Amygdala (tissue), 56 donors: ENCODE measurements at places on chromosomes 5 and 9.

GRCh38 chr5:74237571-74238145 lies 402.9 kb downstream of the ENC1 start:
- DNase-seq: no peak

DNA sequence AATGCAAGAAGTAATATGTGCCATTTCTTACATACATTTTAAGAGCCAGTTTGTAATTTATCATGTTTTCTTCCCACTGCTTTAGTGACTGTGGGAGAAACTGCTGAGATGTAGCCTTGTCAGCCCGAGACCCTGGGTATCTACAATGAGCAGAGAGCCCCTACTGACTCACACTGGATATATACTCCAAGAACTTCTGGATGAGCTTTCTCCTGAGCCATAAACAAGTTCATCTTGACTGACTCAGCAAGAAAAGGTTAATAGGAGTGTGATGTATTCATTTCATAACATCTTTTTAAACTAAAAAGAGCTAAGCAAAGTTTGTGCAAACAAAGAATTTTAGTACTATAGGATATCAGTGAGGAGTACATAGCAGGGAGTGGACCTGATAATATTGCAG lies 182.5 kb downstream of the EDIL3 start:
- no peak for DNase-seq

- DNase-seq: no peak
These were observed 157.6 kb upstream of the RAI14 start for GRCh38 chr5:34498572-34498971.

DNA sequence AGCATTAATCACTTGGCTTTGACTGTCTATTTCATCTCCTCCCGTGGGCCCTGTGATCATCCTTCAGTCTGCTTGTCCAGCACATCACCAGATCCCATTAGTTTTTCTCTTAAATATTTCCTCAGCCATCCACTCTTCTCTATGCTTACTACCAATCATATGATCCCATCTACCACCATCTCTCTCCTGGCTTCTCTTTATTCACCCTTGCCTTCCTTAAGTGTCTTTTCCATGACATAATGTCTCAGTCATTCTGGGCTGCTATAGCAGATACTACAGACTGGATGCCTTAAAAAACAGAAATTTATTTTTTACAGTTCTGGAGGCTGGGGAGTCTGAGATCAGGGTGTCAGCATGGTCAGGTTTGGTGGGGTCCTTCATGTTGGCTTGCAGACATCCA lies 208.4 kb upstream of the PPP1R2B start:
- DNase-seq: no peak

DNA sequence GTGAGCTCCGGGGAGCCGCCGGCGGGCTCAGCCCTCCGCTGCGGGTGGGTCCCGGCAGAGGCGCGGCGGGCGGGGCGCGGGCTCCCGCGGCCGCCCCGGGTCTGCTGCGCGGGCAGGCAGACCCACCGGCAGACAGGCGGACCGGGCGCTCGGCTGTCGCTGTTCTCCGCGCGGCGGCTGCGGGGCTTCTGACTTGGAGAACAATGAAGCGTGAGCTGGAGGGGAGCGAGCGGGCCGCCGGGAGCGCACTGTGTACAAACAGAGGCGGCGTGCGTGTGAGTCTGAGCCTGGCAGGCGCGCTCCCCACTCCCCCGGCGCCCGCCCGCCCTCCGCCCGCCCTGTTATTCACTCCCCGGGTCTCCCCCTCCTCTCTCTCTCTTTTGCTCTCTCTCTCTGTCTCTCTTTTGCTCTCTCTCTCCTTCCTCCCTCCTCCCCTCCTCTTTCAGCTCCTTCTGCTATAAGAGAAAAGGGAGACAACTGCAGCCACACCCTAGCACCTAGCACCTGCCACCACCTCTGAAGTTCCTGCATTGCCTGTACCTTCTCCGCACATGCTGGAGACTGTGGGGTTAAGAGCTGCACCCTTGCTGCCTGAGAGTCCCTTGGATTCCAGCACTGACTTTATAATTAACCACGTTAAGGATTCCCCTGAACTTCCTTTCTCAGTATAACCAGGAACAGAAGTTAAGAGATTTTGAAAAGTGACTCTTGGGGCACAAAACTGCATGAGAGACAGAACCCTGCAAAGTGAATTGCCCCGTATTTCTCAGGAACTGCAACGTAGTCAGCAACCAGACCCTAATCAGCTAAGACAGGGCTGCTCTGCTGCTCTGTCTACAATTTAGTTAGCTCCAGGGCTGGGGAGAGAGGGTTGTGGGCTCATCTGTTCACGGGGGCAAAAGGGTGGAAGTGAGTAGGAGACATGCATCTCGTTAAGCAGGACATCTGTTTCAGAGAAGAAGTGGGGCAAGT lies at the start of gene EDIL3:
Gene EDIL3, minus strand, starts transcription at position 277 of the 972 bp plus-strand sequence. CDS start 506 bp downstream, outside the sequence.
- peak; percentile 69 for DNase-seq

GRCh38 chr5:179731791-179732411 lies 721 bp upstream of the MAML1 start:
- no peak for DNase-seq

- no peak for DNase-seq
These were observed 80.3 kb downstream of the FAM81B start for GRCh38 chr5:95471487-95471886.

DNA sequence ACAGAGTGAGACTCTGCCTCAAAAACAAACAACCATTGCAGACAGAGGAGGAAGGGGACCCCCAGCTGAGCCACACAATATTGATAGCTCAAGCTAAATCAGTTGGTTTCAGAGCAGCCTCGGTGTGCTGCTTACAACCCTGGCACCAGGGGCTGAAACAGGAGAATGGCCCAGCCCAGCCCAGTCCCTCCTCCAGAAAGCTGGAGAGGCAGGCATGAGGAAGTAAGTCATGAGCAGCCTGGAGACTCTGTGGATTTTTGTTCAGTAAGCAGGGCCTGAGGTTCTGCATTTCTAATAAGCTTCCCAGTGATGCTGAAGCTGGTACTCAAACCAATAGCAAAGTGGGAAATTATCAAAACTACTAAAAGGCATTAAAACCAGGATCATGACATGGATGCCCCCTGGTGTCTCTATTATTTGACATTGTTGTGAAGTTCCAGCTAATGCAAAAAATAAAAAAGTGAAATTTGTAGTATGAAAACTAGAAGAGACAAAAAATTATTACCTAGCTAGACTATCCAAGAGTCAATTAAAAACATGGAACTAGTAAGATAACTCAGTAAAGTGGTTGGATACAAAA lies 14.2 kb downstream of the PRRT1B start:
- DNase-seq: no peak

DNA sequence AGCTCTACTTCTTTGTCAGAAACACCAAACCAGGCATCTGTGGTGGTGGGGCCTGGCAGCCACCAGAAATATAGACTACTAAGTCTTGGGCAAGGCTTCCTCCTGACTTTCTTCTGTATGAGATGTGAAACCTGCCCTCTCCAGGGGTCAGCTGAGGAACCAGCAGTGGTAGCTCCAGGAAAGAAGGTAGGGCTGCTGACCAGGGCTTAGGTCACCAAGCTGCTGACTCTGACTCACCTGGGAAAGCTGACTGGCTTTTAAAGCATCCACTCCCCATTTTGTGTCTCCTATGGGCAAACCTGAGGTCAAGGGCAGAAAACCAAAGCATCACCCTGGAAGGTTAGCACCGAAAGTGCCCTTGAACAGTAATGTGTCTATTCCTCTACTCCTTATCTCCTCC lies 10.4 kb upstream of the SH3TC2 start:
- no peak for DNase-seq

GRCh38 chr9:87683751-87684626 lies 41.9 kb upstream of the CTSL start:
- DNase-seq: no peak

- no peak for DNase-seq
These were observed 586.3 kb upstream of the FAM174A start for GRCh38 chr5:99948850-99949249.

GRCh38 chr9:97660340-97660739 lies 26.7 kb downstream of the NCBP1 start:
- DNase-seq: no peak

- no peak for DNase-seq
These were observed 6.7 kb upstream of the TMEM252 start for GRCh38 chr9:68547417-68547816.

- DNase-seq: no peak
These were observed 125.0 kb downstream of the LHFPL2 start for GRCh38 chr5:78523314-78524193.

DNA sequence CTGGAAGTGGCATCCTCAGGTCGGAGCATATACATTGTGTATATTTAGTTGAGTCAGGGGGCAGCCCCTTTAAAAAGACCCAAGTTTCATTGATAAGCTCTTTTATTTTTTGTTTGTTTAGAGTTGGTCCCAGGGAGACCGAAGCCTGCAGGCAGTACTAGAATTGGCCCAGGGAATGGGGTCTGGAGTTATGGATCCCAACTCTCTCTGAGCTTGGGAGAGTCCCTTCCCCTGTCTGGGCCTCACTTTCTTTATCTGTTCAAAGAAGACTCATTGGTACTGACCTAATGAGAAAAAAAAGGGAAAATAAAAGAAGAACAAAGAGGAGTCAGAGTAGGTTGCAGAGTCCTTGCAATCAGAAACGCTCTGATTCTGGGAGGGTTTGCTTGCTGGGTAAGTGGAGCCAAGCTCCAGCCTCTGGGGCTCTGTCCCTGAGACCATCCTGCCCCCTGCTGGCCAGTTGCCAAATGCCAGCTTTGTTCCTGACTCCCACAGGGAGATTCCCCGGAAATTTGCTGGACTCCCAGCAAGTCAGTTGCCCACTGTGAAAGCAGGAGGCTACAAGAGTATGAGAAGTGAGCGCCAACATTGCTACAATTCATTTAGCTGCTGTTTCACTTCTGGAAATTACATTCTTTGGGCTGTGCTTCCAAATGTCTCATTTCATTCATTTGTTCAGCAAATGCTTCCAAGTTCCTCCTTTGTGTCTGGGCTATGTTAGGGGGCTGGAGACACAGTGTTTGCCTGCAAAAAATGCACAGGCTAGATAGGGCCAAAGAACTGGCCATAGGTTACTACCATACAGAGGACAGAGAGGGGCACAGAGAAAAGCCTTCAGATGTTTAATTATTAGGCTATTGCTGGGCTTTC lies 156.2 kb downstream of the MELK start:
- DNase-seq: no peak

GRCh38 chr5:110034056-110034600 lies 344.4 kb downstream of the MAN2A1 start:
- no peak for DNase-seq

GRCh38 chr9:74218385-74219063 lies 278.6 kb upstream of the RORB start:
- no peak for DNase-seq

GRCh38 chr9:129483415-129484351 lies 137.2 kb downstream of the C9orf50 start:
- DNase-seq: peak; percentile 56

- DNase-seq: no peak
These were observed 40.5 kb upstream of the NEURL1B start for GRCh38 chr5:172600571-172600970.

DNA sequence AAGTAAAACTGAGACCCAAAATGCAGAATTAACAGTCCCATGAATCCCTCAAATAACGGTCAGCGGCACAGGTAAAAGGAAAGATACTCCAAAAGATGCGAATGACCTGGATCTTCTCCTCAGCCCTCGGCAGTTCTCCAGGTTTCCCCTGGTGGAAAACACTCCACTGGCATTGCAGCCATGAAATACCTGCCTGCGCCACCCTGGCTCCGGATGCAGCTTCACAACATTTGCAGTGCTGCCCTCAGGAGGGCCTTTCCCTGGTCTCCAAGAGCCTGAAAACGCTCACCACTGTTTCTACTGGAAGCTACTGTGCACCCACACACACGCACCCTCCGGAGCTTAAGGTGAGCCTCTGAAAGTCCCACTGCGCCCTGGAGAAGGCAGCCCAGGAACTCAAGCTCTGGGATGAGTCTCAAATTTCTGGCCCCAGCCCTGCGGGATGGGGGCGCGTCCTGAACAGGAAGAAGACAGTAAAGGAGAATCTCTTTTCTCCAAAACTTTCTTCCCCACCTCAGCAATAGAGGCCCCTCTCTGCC lies 612 bp downstream of the UGT3A2 start:
- no peak for DNase-seq

- no peak for DNase-seq
These were observed 1015.0 kb downstream of the CDH9 start for GRCh38 chr5:26023361-26023760.

GRCh38 chr9:125752070-125752628 lies 5.0 kb downstream of the PBX3 start:
- DNase-seq: no peak
